Stimulated activated naive B cell treated with anti-CD40 and anti-IgM and Interleukin-4, amounts not matched to agents 10 μg/mL and 1 μg/mL and 100 μg/mL, for 72 hours (primary cell): ENCODE measurements at places on chromosomes 12 and 14.

GRCh38 chr12:79206871-79207270, 342.3 kb downstream of the SYT1 start:
- H3K4me3 ChIP-seq: no peak overlapping the region
- no peaks in the 10 kb centered on the region for H3K27me3 ChIP-seq
- no peaks in the 10 kb centered on the region for H3K36me3 ChIP-seq
- no peak for DNase-seq

DNA sequence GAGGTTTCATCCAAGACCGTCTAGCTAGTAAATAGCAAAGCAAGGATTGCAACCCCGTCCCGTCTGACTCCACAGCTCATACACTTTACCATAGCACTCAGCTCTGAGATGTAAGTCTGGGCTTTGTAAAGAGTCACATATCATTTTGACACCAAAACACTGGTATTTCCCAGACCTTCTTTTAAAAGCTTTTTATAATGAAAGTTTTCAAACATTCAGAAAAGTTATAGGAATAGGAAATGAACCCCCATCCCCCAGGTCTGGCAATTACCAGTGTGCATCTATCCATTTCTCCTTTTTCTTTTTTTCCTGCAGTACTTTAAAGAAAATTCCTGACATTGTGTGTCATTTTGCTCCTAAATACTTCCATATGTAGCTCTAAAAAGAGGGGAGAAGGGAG, 183.6 kb upstream of the CCND2 start:
- no peak for DNase-seq
- peaks cover 22% of the 10 kb centered on the region for H3K4me1 ChIP-seq
- H3K27ac ChIP-seq: no peak overlapping the region
- H3K36me3 ChIP-seq: no peaks in the 10 kb centered on the region
- no peak overlapping the region for H3K4me3 ChIP-seq

GRCh38 chr14:69928111-69928523, 48.9 kb downstream of the SMOC1 start:
- no peak overlapping the region for H3K4me3 ChIP-seq
- no peak for DNase-seq
- peaks cover 29% of the 10 kb centered on the region for H3K27me3 ChIP-seq

GRCh38 chr12:56382611-56383010, 20.0 kb upstream of the APOF start:
- H3K36me3 ChIP-seq: no peaks in the 10 kb centered on the region
- no peak overlapping the region for H3K27ac ChIP-seq
- H3K4me3 ChIP-seq: no peak overlapping the region
- DNase-seq: no peak
- H3K27me3 ChIP-seq: no peaks in the 10 kb centered on the region

- no peaks in the 10 kb centered on the region for H3K4me1 ChIP-seq
- H3K4me3 ChIP-seq: no peak overlapping the region
- H3K36me3 ChIP-seq: no peaks in the 10 kb centered on the region
- no peaks in the 10 kb centered on the region for H3K27me3 ChIP-seq
Observed at GRCh38 chr14:25431211-25432076, 381.5 kb upstream of the STXBP6 start.

GRCh38 chr14:105205673-105206208, 24.6 kb upstream of the NUDT14 start:
- H3K27me3 ChIP-seq: peaks cover under 1% of the 10 kb centered on the region
- no peak overlapping the region for H3K27ac ChIP-seq
- H3K36me3 ChIP-seq: peaks cover 4% of the 10 kb centered on the region
- no peak for DNase-seq
- no peak overlapping the region for H3K4me3 ChIP-seq

GRCh38 chr14:76348898-76349297, 27.0 kb upstream of the ESRRB start:
- no peaks in the 10 kb centered on the region for H3K4me1 ChIP-seq
- peaks cover 34% of the 10 kb centered on the region for H3K27me3 ChIP-seq
- H3K36me3 ChIP-seq: no peaks in the 10 kb centered on the region
- no peak overlapping the region for H3K27ac ChIP-seq

GRCh38 chr14:21343035-21343794, 40.6 kb downstream of the SUPT16H start:
- no peaks in the 10 kb centered on the region for H3K4me1 ChIP-seq
- no peak overlapping the region for H3K4me3 ChIP-seq
- no peak overlapping the region for H3K27ac ChIP-seq

DNA sequence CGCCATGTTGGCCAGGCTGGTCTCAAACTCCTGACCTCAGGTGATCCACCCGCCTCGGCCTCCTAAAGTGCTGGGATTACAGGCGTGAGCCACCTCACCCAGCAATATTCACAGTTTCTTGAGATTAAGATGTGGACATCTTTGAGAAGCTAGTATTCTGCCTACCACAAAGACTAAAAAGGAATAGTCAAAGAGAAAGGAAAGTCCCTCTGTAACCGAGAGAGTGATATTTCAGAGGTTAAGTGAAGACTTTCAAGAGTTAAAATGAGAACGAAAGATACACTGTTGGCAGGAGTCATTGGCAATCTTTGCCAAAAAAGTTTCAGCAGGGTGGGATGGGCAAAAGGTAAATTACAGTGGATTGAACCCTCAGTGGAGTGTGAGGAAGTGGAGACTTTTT, 15.6 kb downstream of the DGKA start:
- H3K4me1 ChIP-seq: peaks cover 5% of the 10 kb centered on the region
- H3K36me3 ChIP-seq: peaks cover 39% of the 10 kb centered on the region
- H3K27me3 ChIP-seq: no peaks in the 10 kb centered on the region
- no peak overlapping the region for H3K4me3 ChIP-seq
- H3K27ac ChIP-seq: no peak overlapping the region

DNA sequence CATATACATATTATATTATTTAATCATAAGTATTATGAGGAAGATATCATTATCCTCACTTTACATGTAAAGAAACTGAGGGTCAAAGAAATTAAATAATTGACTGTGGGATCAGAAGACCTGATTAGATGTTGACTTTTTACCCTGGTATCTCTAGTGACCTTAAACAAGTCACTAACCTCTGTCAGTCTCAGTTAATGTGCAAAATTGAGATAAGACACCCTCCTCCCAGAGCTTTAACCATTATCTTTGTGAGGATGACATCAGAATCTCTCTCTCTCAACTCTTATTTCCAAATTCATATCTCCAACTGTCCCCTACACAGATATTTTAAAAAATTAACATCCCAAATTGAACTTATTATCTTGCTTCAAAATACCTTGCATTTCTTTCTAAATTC, 177.8 kb downstream of the KLHL28 start:
- peaks cover 6% of the 10 kb centered on the region for H3K27me3 ChIP-seq
- H3K27ac ChIP-seq: no peak overlapping the region
- no peak overlapping the region for H3K4me3 ChIP-seq
- DNase-seq: no peak

- H3K27ac ChIP-seq: peak overlapping the region; percentile 79
- peaks cover 20% of the 10 kb centered on the region for H3K36me3 ChIP-seq
- H3K4me3 ChIP-seq: peak overlapping the region; percentile 72
Observed at GRCh38 chr12:31715283-31715825, 13.5 kb downstream of the AMN1 start.

GRCh38 chr14:86022031-86022629, 492.2 kb downstream of the FLRT2 start:
- no peaks in the 10 kb centered on the region for H3K27me3 ChIP-seq
- DNase-seq: no peak
- no peak overlapping the region for H3K4me3 ChIP-seq
- H3K4me1 ChIP-seq: peaks cover 1% of the 10 kb centered on the region
- no peaks in the 10 kb centered on the region for H3K36me3 ChIP-seq
- H3K27ac ChIP-seq: no peak overlapping the region

DNA sequence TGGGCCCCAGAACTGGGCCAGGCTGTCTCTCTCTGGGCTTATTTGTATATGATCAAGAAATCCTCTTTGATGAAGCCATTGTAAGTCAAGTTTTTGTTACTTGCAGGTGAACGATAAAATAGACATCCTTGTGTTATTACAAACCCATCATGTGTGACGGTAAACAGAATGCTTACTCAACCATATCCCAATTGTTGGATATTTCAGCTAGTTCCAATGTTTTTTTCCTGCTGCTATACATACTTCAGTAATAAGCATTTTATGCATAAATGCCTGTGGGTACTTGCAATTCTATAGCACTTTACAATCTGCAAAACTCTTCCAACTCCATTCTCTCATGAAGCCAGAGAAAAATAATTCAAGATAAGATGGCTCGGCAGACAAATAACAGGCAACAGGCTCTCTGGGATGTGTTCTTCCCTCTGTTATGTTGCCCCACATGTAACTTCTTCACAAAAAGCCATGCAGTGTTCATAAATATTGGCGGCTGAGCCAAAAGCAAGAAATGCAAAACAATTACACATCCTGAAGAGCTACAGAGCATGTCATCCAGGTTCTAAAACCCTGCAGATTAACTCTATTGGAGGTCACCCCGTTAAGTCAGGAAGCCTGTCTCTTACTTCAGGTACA, 69.5 kb downstream of the CLMN start:
- H3K27ac ChIP-seq: no peak overlapping the region
- no peaks in the 10 kb centered on the region for H3K27me3 ChIP-seq
- no peak overlapping the region for H3K4me3 ChIP-seq
- H3K4me1 ChIP-seq: peaks cover 36% of the 10 kb centered on the region

DNA sequence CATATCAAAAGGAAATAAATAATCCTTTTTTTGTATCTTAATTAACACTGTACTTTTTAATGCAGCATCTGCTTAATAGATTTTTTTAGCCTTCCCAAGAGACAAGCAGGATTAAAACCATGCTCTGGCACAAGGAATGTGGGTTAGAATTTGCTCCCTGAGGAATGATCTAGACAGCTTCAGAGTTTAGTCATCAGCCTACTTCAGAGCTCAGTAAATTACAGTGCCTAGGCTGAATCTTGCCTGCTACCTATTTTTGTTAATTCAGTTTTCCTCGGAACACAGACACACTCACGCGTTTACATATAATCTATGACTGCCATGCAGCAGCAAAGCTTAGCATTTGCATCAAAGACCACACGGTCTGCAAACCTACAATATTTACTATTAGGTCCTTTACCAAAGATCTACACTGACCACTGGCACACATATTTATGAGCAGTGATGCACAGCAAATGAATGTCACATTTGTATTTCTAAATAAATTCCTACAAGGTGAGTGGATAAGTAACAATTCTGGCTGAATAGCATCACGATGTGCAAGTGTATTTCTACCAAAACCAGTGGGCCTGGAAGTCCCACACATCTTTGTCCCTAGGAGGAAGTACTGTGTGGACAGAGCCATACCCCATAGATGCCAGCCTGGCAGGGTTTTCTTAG, 309.8 kb upstream of the TMEM132C start:
- no peaks in the 10 kb centered on the region for H3K27me3 ChIP-seq
- no peaks in the 10 kb centered on the region for H3K4me1 ChIP-seq
- H3K4me3 ChIP-seq: no peak overlapping the region
- H3K27ac ChIP-seq: no peak overlapping the region

- DNase-seq: no peak
- H3K4me1 ChIP-seq: no peaks in the 10 kb centered on the region
- no peaks in the 10 kb centered on the region for H3K36me3 ChIP-seq
- H3K27me3 ChIP-seq: no peaks in the 10 kb centered on the region
Observed at GRCh38 chr12:33226671-33227070, 212.9 kb downstream of the SYT10 start.

DNA sequence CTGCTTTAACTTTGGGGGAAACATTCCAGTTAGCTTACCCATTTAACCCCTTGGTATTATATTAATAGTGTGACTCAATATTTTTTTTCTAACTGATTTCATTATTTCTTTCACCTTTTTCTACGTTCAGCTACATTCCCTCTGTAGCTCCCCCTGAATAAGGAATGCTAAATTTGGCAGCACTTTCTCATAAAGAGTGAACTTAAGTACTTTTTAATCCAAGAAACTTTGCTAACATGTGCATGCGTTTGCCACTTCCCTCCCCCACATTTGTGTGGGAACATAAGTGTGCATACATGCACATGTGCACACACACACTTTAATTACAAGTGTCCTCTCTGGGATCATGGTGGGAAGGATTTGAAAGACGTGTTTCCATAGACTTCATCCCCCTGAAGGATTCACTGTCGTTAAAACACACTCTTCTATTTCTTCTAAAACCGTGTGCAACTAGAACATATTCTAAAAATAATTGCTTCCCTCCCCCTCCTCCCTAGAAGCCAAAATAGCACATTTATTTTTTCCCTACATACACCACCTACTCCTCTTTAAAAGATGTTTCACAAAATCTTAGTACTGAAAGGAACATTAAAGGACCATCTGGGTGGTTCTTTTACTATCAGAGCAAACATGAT, 142.6 kb downstream of the PPM1H start:
- H3K4me3 ChIP-seq: no peak overlapping the region
- H3K4me1 ChIP-seq: no peaks in the 10 kb centered on the region
- H3K27ac ChIP-seq: no peak overlapping the region
- no peak for DNase-seq
- no peaks in the 10 kb centered on the region for H3K27me3 ChIP-seq

GRCh38 chr12:39605501-39605900, 14.1 kb downstream of the ABCD2 start:
- DNase-seq: no peak
- H3K4me3 ChIP-seq: no peak overlapping the region
- H3K36me3 ChIP-seq: no peaks in the 10 kb centered on the region
- H3K27me3 ChIP-seq: no peaks in the 10 kb centered on the region

GRCh38 chr12:48980389-48980952, 2.3 kb downstream of the WNT1 start:
- peaks cover 69% of the 10 kb centered on the region for H3K27me3 ChIP-seq
- DNase-seq: no peak
- peak overlapping the region; percentile 97 for H3K27ac ChIP-seq
- H3K4me1 ChIP-seq: peaks cover 50% of the 10 kb centered on the region

DNA sequence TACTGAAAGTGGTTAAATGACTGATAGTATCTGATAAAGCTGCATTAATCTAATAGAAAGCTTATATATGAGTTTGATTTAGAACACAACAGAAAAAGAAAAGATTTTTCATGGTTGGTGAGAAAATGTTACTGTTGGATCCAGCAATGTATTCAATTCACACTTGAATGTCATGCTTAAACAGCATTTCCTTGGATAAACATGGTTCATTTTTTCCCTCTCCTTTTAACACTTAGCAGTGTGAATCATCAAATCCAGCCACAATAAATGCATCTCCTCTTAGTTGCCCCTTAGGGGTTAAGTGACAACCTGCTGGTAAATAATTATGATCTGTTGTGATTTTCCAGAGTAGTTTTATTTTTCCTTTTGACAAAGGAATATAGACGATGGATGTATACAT, 74.9 kb upstream of the GRIP1 start:
- H3K27me3 ChIP-seq: peaks cover 6% of the 10 kb centered on the region
- H3K4me3 ChIP-seq: no peak overlapping the region
- DNase-seq: no peak
- H3K27ac ChIP-seq: no peak overlapping the region
- peaks cover 7% of the 10 kb centered on the region for H3K4me1 ChIP-seq

DNA sequence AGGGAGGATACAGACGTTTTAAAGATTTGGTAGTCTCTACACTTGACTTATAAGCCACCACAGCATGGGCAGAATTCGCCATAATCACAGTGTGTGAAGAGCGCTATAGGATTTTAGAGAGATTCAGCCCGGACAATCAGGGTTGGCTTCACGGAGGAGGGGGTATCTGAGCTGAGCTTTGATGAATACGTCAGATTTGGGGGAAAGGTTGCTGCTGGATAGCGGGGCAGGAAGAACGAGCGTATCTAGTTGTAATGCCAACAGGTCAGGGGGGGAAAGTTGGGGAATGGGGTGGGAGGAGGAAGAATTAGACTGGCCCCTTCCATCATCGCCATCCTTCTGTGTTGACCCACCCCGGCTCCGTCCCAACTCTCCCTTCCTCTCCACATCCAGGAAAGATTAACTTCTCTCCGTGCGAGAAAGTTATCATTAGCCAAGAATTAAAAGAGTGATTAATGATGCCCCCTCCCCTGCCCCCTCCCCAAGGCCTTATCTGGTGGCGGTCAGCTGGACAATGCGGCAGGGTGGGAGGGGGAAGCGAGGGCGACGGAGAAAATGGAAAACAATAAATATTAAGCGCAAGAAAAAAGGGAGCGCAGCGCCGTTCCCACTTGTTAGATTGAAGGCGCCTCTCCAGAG, 13.5 kb upstream of the GPATCH2L start:
- H3K27ac ChIP-seq: peak overlapping the region; percentile 26
- peaks cover 3% of the 10 kb centered on the region for H3K36me3 ChIP-seq
- peaks cover 8% of the 10 kb centered on the region for H3K4me1 ChIP-seq
